ENCODE measurements at places on chromosomes 3 and 15. TPM values are rescaled to one million over a fixed set of nuclear protein-coding genes. Genes with fewer than 3 reads are reported as not detected.

DNA sequence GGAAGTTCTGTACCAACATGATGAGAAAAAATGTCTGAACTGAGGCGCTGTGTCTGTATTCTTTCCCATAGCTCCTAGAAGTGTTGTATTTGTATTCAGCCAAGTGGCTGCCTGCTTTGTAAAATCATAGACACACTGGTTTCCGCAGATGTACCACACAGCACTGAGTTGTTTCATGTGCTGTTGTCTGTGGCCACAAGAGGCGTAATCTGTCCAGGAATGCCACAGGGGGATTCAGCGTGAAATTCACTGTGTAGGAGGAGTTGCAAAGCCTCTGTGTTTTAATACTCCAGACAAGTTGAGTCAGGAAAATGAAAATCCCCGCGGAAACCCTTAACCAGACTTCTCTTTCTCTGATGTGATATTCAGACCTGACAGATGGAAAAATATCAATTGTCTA, 462.2 kb downstream of the NSUN3 start:
- no peaks in the 10 kb centered on the region for H3K27me3 ChIP-seq
- H3K4me1 ChIP-seq: no peaks in the 10 kb centered on the region
- H3K36me3 ChIP-seq: no peaks in the 10 kb centered on the region
- DNase-seq: no peak
- no peak overlapping the region for H3K4me3 ChIP-seq

DNA sequence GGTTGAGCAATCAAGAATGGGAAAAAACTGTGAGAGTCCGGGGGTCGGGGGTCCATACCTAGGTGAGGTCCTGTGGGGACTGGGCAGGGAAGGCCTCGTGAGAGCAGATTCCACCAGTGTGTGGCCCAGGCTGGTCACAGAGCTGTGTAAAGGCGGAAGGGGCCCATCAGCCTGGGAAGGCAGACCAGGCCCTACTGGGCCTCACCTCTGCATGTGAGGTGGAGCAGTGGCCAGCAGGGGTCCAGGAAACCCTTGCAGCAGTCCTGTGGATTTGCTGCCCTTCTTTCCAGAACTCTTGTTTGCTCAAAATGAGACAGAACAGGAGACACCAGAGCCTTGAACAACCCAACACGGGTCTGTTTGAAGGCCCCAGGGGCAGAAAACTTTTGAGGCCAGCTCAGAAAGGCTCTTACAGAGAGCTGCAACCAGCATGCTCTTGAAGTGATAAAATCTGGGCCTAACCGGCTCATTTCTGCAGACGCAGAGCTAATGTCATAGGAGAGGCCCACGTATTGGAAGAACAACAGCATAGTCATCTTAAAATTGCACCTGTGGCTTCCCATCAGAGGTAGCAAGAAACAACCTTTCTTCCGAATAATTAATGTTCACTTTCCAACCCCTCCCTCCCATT, 30.3 kb upstream of the HHATL start:
- no peaks in the 10 kb centered on the region for H3K36me3 ChIP-seq
- no peak overlapping the region for H3K27ac ChIP-seq
- no peaks in the 10 kb centered on the region for H3K27me3 ChIP-seq
- DNase-seq: no peak

GRCh38 chr3:126284258-126284904, 72.8 kb downstream of the KLF15 start:
- no peak overlapping the region for H3K27ac ChIP-seq
- DNase-seq: no peak
- no peaks in the 10 kb centered on the region for H3K36me3 ChIP-seq
- no peaks in the 10 kb centered on the region for H3K4me1 ChIP-seq
- no peak overlapping the region for H3K4me3 ChIP-seq

- no peak overlapping the region for H3K4me3 ChIP-seq
- H3K27me3 ChIP-seq: no peaks in the 10 kb centered on the region
- DNase-seq: no peak
- H3K27ac ChIP-seq: no peak overlapping the region
These were observed 35.9 kb upstream of the KPNA4 start for GRCh38 chr3:160601288-160601687.

GRCh38 chr15:59251001-59251845, 44.6 kb downstream of the LDHAL6B start:
- H3K36me3 ChIP-seq: peaks cover 5% of the 10 kb centered on the region

DNA sequence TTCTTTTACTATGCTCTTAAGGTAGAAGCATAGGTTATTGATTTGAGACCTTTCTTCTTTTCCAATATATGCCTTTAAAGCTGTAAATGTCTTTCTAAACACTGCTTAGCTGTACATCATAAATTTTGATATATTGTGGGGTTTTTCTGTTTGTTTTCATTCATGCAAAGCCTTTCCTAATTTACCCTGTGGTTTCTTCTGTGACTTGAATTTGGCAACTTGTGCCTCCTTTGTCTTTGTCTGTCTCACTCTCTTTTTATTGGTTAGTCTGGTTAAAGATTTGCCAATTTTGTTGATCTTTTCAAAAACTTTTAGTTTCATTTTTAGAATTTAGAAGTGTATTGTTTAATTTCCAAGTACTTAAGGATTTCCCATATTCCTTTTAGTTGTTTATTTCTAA, 343.1 kb downstream of the OXSM start:
- no peak overlapping the region for H3K27ac ChIP-seq
- DNase-seq: no peak
- no peaks in the 10 kb centered on the region for H3K27me3 ChIP-seq

- no peaks in the 10 kb centered on the region for H3K27me3 ChIP-seq
- DNase-seq: no peak
- H3K27ac ChIP-seq: no peak overlapping the region
- H3K4me1 ChIP-seq: no peaks in the 10 kb centered on the region
- H3K36me3 ChIP-seq: peaks cover 5% of the 10 kb centered on the region
These were observed 3.7 kb downstream of the TMEM42 start for GRCh38 chr3:44865272-44866035.

DNA sequence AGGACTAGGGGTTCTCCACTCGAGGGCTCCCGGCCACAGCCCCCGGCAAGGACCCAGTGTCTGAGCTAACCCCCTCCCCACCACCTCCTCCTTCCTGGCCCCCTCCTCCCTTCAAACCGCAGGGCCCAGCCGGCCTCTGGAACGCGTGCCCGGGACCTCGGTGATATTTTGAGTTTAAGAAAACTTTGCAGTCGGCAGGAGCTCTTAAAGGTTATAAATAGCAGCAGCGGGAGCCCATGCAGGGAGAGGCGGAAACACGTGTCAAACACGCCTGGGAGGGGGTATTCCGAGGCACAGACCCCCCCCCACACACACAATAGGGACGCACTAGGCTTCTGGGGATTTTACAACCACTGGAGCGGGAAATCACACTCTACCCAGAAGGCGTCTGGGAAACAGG, 3.1 kb upstream of the PTH1R start:
- no peak overlapping the region for H3K4me3 ChIP-seq
- DNase-seq: no peak
- no peaks in the 10 kb centered on the region for H3K36me3 ChIP-seq
- no peaks in the 10 kb centered on the region for H3K27me3 ChIP-seq
- peaks cover 5% of the 10 kb centered on the region for H3K4me1 ChIP-seq

GRCh38 chr3:188400494-188401243, 246.7 kb downstream of the LPP start:
- no peak for DNase-seq
- H3K4me1 ChIP-seq: peaks cover 8% of the 10 kb centered on the region
- no peak overlapping the region for H3K4me3 ChIP-seq
- no peaks in the 10 kb centered on the region for H3K27me3 ChIP-seq

- H3K36me3 ChIP-seq: no peaks in the 10 kb centered on the region
- H3K27ac ChIP-seq: no peak overlapping the region
- H3K4me1 ChIP-seq: no peaks in the 10 kb centered on the region
- DNase-seq: no peak
- H3K27me3 ChIP-seq: no peaks in the 10 kb centered on the region
These were observed 73.7 kb upstream of the DLG1 start for GRCh38 chr3:197372047-197372661.

DNA sequence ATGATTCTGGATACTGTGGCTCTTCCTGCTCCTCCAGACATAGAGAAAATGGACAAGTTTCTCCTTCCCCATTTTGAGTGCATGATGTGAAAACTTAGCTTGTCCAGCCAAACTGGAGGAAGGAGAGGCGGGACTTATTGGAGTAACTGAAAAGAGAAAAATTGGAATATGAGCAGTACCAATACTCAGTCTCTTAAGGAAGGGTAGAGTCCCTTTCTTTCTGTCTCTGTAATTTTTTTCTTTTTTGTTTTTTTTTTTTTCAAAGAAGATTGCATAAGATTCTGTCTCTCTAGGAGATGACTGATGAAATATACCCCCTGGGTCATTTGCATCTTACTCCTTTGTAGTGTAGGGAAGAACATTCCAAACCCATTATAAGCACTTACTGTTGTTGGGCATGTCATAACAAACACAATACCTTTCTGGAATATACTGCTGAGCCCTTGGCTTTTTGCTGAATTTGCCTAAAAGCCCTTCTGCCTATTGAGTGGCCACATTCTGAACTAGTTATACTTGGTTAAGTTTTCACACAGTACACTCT, 498.1 kb upstream of the TPRG1 start:
- no peak overlapping the region for H3K4me3 ChIP-seq
- H3K36me3 ChIP-seq: peaks cover 2% of the 10 kb centered on the region
- no peak overlapping the region for H3K27ac ChIP-seq
- H3K4me1 ChIP-seq: peaks cover 16% of the 10 kb centered on the region
- H3K27me3 ChIP-seq: no peaks in the 10 kb centered on the region

DNA sequence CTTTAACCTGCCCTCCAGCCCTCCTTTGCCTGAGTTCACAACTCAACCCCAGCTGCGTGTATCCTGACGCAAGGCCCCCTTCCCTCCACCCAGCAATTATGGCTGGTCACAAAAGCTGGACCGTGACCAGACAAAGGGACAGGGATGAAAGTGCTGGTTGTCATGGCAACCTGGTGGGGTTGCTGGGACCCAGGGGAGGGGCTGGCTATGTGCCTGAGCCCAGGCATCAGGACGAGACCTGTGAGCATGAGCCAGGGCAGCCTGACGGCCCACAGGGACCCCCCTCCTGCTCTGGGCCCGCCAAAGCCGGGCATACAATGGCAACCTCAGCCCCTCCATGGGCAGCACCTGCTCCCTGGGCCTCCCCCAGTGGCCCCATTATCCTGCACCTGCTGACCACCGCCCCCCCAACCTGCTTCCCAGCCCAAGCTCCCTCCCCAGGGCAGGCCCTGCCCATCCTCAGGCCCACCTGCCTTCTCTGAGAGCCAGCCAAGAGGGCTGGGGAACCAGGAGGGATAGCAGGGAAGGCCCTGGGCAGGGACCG, 4.5 kb upstream of the DNAH1 start:
- H3K36me3 ChIP-seq: no peaks in the 10 kb centered on the region
- no peak overlapping the region for H3K4me3 ChIP-seq
- H3K27me3 ChIP-seq: no peaks in the 10 kb centered on the region
- H3K4me1 ChIP-seq: no peaks in the 10 kb centered on the region

DNA sequence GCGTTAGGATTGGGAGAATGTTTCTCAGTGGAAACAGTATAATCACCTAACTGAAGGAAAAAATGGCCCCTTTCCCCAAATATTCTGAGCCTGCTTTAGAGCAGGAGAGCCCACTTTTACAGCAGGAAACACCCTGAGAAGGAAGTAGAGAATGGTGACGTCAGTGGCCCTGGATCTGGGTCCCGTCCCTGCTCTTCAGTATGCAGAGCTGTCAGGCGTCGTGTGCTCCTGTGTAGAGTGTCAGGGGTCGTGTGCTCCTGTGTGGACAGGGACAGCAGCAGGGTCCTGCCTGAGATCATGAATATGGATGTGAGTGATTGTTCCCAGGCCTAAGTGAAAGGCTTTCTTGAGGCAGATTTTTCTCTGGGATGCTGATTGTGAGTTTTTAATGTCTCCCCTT, 45.2 kb downstream of the CGNL1 start:
- H3K4me1 ChIP-seq: no peaks in the 10 kb centered on the region
- no peaks in the 10 kb centered on the region for H3K36me3 ChIP-seq
- no peak overlapping the region for H3K27ac ChIP-seq
- no peaks in the 10 kb centered on the region for H3K27me3 ChIP-seq
- no peak for DNase-seq

GRCh38 chr15:35872577-35872976, 326.6 kb upstream of the DPH6 start:
- H3K4me3 ChIP-seq: no peak overlapping the region
- H3K27me3 ChIP-seq: no peaks in the 10 kb centered on the region
- peaks cover 5% of the 10 kb centered on the region for H3K4me1 ChIP-seq
- DNase-seq: no peak

GRCh38 chr3:23961913-23962312, 16.8 kb downstream of the NR1D2 start:
- H3K27ac ChIP-seq: no peak overlapping the region
- no peak overlapping the region for H3K4me3 ChIP-seq
- no peaks in the 10 kb centered on the region for H3K27me3 ChIP-seq
- no peak for DNase-seq

- no peaks in the 10 kb centered on the region for H3K4me1 ChIP-seq
- no peaks in the 10 kb centered on the region for H3K36me3 ChIP-seq
- DNase-seq: no peak
- H3K27me3 ChIP-seq: no peaks in the 10 kb centered on the region
- H3K4me3 ChIP-seq: no peak overlapping the region
- no peak overlapping the region for H3K27ac ChIP-seq
These were observed 32.7 kb upstream of the ZFAND6 start for GRCh38 chr15:80026754-80027153.

DNA sequence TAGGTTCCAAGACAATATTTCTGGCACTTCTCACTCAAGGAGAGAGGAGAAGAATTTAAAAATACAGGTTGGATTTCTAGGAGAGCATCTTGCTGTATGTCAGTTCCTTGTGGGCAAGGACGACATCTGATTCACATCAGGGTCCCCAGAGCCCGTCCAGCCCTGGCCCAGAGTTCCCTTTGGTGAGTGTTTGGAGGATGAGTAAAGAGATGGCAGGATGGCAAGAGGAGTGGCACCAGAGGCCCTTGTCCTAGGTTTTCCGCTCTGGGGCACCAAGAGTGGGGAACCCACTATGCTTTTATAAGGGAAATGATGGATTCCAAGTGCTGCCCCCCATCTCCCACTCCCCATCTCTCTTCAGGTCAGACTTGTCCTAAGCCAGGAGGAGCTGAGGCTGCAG, 181.8 kb downstream of the TBC1D2B start:
- H3K4me3 ChIP-seq: no peak overlapping the region
- H3K27me3 ChIP-seq: no peaks in the 10 kb centered on the region
- H3K36me3 ChIP-seq: no peaks in the 10 kb centered on the region
- no peak overlapping the region for H3K27ac ChIP-seq
- no peaks in the 10 kb centered on the region for H3K4me1 ChIP-seq
- DNase-seq: no peak

RNF168 gene
- 4.5 TPM for polyA plus RNA-seq

LRRC3B gene
- polyA plus RNA-seq: not detected

CTXN2 gene
- polyA plus RNA-seq: not detected

FAM107A gene
- polyA plus RNA-seq: 5.6 TPM

NR2F2 gene
- 115 TPM for polyA plus RNA-seq

CSTA gene
- polyA plus RNA-seq: 5.7 TPM

PIF1 gene
- polyA plus RNA-seq: 0.50 TPM

MORC1 gene
- not detected for polyA plus RNA-seq
